Fibroblast of skin of right biceps (primary cell): ENCODE measurements at places on chromosomes 4 and X.

DNA sequence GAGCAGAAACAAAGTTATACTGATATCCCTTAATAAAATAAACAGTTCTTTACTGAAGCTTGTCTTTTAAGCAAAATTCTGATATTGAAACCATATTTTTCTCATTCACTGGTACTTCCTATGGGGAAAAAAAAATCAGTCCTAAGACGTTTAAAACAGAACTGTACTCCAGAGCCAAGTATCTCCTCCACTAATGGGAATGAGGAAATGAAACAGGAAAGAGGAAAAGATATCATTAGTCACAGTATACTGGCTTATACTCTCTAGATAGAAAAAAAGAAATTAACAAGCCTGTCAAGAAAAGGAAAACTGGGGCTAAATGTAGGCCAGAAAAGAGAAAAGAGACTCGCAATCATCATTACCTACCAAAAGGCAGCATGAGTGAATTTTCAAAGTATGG lies 252.7 kb downstream of the CENPC start:
- DNase-seq: no peak

DNA sequence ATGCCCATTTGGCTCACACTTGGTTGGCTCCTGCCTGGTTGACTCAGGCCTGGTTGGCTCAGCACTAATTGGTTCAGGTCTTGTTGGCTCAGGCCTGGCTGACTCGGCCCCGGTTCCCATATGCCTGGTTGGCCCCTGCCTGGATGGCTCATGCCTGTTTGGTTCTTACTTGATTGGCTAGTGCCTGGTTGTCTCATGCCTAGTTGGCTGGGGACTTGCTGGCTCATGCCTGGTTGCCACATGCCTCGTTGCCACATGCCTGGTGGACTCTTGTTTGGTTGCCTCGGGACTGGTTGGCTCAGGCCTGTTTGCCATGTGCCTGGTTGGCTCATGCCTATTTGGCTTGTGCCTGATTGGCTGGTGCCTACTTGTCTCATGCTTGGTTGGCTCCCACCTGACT lies 103.7 kb downstream of the APOOL start:
- no peak for DNase-seq

DNA sequence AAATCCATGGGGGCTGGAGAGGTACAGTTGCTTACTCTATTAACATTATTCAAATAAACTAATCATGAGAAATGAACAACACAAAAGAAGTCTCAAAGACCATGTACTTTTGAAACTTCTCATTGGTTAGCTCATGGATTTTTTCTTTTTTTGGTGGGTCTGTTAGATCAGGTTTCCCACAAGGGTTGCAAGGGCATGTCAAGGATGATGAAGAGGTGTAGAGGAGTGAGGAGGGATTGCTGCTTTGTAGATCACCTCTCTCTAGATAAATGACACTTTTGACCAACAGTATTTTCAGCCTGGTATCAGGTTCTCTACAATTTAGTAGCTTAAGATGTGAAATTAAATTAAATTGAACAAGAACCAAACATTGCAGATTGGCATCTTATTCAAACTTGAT lies 417.9 kb upstream of the AGA start:
- DNase-seq: no peak

GRCh38 chr4:37043342-37043741 lies 201.2 kb upstream of the NWD2 start:
- no peak for DNase-seq

DNA sequence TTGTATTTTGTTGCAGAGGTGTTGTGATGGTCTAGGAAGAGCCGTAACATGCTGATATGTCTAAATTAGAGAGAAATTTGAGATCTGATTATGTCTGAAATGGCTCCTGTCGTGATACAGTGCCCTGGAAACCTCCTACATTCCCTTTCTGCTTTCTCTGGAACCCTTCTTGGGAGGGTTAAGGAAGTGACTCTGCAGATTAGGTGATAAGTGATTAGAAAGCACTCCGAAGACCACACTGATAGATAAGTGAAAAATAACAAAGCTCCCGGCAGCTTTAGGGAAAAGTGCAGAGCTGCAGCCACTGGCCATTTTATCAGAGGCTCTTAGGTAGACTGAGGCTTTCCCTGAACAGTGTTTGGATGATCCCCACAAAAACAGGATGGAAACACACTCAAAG lies 110.6 kb downstream of the MGST2 start:
- no peak for DNase-seq

DNA sequence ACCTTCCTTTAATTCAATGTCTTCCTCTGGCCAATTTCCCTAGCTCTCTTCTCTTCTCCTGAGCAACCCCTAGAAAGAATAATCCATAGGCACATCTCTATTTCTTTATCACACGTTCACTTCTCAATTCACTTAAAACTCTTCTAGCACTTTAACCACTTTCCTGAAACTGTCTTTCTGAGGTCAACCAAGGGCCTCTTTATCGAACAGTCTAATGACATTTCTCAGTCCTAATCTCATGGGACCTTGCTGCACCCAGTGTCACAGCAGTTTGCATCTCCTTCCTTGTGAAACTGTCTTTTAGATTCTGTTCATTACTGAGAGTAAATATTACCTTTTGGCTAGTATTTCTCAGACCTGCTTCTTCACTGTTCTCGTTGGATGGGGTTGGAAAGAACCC lies 285.3 kb upstream of the RASGEF1B start:
- no peak for DNase-seq

- no peak for DNase-seq
Observed at GRCh38 chrX:153732401-153732800, 7.7 kb downstream of the ABCD1 start.

- no peak for DNase-seq
Observed at GRCh38 chr4:183801457-183802165, 103.5 kb upstream of the STOX2 start.

DNA sequence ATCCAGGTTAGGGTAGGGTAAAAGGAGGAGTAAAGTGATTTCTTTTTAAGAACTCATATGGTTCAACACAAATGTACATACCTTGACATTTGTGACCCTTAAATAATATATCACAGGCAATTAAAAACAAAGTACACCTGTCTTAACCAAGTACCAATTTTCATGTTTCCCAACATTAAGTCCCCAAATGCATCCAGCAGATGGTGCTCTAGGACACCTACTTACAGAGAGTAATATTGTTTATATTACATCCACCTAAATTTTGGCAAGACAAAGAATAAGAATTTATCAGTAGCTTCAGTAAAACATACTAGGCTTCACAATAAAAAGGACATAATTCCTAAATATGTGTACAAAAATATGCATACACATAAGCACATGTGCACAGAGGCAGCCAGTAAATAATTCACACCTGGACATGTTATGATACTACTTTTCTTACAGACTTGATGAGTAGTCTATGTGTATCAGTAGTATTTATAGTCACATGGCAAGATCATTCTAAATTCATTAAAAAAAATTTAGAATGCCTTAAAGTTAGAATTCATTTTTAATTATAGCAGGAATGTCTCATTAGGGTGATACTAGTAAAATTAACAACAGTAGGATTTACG lies 219.7 kb downstream of the DCLK2 start:
- DNase-seq: peak; percentile 60

- peak; percentile 79 for DNase-seq
Observed at GRCh38 chr4:71268166-71268565, 70.7 kb upstream of the SLC4A4 start.

DNA sequence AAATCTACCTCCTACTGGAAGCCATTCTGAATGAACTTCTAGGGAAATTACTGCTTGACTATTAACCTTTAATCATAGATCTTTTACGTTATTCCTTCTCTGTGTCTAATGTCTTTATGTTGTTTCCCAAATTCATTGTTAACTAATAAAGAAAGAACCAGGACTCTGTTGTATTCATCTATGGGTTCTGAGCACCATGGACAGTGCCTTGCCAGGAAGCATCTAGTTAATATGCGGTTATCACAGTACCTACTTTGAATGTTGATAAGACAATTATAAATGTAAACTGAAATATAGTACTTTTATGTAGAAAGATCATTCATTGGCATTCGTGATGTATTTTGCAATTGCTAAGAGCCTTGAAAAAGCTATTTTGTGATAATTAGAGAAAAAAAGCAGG lies 23.8 kb downstream of the NWD2 start:
- no peak for DNase-seq

DNA sequence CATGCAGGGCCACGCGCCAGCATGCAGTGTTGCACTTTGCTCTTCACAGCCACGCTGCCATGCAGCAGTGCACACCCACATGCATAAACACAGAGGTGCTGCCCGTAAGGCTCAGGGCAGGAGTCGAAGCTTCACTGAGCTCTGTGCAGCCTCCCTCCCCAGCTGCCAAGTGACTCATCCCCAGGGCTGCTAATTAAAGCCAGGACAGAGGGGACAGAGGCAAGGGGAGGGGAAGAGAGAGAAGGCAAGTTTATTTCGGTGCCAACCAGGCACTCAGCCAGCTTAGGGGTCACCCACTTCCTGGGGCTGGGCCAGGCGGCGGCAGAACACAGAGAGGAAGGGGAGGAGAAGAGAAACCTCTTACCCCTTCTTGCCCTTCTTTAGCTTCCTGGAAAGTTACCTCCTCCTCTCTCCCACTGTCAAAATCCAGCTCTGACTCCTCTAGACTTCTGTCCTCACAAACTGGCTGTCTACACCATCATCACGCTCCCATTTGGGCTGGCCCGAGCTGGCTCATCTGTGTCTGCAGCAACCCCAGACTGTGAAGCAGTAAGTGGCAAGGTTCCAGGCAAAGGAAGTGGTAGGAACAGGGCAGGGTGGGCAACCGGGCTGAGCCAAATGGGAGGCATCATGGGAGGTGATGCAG lies 6.2 kb upstream of the IQSEC2 start:
- peak; percentile 78 for DNase-seq

DNA sequence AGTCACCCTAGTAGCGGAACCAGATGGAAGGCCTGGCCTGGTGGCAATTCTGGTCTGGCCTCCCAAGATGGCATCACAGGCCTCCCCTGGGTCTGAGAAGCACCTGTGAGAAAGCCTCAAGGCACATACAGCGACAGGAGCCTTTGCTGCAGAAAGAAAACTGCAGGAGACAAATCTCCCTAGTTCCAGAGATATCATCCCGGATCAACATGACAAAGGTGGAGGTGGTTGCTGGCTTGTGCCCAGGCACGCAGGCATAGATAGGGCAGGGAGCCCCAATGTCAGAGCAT lies 93.6 kb downstream of the BCOR start:
- DNase-seq: no peak

DNA sequence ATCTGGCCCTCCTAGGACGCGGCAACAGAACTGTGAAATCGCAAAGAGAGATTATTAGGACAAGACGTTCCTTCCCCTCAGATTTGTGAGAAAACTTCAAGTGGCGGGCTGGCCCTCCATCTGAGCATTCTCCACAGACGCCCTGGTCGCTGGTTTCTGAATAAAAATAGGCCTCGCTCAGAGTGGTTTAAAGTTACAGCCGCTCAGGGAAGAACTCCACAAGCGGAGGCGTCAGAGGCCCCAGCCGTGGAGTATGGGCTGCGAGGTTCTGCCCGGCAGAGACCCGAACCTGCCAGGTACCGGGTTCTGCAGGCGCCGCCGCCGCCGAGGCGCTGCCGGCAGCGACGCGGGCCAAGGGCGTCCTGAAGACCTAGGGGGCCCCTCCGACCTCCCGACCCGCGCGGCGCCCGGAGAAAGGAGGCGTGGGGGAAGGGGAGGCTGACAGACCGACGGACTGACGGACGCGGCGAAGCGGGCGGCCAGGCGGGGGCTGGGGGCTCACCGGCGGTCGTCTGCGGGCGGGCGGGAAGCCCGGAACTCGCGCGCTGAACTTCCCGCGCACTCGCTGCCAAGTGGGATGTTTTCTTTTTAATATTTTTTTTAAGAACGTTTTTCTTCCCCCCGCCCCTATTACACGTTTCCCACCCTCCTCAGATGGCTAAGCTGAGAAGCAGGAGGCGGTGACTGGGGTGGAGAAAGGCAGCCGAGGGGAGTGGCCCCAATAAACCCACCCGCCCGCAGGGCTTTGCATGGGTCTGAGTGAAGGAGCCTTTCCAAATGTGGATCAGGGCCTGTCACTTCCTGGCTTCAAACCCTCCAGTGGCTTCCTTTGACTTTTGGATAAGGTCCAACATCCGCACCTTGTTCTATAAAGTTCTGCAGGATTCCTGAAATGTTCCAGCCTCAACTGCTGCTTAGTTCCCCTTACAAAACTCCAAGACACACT lies at the start of gene PABPC4L:
Gene PABPC4L, minus strand, starts transcription at position 574 of the 946 bp plus-strand sequence. CDS start 770 bp downstream, outside the sequence.
- peak; percentile 75 for DNase-seq

DNA sequence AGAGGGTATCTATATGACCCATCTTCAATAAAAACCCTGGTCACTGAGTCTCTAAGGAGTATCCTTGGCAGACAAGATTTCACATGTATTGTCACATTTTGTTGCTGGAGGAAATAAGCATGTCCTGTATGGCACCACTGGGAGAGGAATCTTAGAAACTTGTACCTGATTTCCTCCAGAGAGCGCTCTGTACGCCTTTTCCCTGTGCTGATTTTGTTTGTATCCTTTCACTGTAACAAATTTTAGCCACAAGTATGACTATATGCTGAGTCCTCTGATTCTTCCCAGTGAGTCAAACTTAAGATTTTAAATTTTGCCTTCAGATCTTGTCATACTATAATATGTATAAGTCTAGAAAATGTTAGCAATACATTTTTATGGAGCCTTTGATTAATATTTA lies 102.8 kb downstream of the ITIH6 start:
- peak; percentile 2 for DNase-seq
